ENCODE measurements at places on chromosomes 3 and 15.

DNA sequence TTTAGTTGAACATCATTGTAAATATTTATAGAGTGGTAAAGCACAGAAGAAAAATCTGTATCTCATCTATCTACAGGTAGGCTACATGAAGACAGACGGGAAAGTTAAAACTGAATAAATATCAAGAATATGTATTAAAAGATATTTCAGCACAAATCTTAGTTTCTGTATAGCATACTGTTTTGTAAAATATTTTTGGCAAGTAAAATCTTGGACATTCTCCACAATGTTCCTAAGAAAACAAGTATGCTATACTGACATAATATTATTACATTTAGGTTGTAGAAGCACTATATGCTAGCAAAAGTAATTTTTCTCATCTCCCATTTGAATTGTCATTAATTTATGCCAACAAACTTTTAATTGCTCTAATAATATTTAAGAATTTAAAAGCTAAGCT, 326.4 kb upstream of the ARL6 start:
- DNase-seq: no peak

DNA sequence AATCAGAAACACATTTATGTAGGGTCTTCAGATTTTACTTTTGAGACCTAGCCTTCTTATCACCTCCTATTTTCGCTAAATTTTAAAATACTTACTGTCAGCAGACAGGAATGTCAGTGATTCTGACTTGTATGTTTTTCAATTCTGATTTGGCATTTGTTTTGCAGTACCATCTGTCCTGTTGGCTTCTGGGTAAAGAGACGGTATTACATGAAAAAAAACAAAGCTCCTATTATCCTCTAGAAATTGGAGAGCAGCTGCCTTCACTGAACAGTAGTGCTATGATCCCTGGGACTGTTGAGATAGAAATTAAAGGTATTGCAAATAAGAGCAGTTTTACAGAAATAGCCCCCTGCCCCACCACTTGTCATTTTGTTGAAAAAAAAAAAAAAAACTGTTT, 8.4 kb downstream of the ARMC8 start:
- DNase-seq: no peak

DNA sequence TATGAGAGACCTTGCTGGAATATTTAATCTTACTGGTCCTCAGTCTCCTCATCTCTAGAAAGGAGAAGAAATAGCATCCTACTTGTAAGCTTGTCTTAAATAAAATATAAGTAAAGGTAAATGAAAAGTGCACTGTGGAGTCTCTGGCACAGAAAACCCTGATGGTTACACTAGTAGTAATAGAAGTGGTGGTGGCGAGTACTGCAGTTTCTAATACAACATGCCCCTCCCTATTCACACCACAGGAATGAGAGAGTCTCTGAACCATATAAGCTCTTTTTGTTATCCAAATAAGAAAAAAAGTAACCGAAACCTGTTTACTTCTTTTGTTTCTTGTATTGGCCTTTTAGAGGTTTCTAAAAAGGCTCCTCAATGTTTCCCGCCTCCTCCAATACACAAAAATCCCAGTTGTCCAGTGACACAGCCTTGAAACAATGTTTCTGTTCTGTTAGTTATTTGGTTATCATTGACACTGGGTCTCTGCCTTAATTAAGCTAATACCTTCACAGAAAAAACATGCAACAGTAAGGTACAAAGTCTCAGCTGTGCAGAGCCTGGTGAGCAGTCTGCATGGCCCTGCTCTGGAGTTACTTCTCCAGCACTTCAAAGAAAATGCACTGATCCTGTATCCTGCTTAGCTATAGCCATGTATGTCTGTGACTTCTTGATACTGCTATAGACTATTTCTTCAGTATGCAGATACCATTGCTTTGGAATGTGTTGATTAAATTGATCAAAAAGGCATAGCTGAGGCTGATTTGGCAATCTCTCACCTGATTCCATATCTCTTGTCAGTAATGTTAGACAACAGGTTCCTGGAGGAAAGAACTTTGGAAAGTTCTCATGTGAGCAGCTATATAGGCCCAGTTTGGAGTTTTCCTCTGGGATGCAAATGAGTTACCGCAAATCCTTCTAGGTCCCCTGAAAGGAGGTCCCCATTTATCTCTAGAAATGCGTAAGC, 315.6 kb upstream of the IL12A start:
- DNase-seq: no peak

DNA sequence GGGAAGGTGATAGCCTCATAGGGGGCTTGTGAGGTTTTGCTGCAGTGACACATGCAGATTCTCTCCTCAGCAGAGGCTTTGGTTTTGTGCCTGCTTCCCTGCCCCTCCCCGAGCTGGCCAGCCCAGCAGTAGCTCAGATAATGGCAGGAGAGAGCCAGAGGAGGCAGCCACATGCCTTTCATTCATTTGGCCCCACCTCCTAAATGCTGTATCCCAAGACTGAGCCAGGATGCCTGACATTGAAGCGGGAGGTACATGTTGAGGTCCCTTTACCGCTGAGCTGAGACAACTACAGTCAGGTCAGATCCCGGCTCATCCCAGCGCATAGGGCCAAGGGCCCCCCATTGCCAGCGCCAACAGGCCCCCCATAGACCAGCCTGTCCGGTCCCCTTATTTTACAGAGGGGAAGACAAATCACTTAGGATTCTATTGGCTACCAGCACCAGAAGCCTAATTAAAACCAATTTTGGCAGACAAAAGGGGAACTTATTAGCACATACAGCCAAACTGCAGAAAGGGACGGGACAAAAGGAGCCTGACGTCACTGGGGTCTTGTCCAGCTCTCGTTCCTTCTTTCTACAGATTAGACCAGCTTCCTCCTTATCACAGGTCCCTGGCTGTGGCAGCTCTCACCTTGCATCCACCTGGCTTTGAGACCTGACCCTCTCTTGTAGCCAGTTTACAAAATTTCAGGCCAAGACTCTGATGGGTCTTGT, 12.1 kb upstream of the POLG start:
- DNase-seq: no peak

GRCh38 chr3:47603332-47603731, 24.7 kb upstream of the CSPG5 start:
- DNase-seq: no peak

- DNase-seq: no peak
These were observed 68.1 kb downstream of the USF3 start for GRCh38 chr3:113628316-113628715.

DNA sequence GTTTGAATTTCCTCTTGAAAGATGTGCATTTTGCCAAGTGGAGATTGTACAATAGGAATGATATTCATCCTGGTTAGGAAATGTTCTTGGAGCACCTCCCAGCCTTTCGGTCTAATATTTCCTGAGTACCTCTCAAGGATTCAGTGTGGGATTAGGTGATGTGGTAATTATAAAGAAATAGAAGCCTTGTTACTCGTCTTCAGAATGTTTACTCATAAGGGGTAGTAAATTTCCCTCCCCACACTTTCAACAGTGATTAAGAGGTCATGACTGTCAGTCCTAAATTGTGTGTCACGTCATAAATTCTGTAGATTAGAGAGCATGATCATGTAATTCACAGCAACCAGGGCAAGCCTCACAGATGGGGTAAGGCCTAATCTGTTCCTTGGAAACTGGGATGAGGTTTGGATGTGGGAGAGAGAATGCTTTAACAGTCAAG, 633.1 kb upstream of the TBL1XR1 start:
- no peak for DNase-seq

- no peak for DNase-seq
These were observed 46.2 kb downstream of the NRG4 start for GRCh38 chr15:75966073-75966472.

GRCh38 chr3:30135190-30135589, 471.2 kb upstream of the TGFBR2 start:
- no peak for DNase-seq

- DNase-seq: no peak
These were observed 127.9 kb upstream of the STT3B start for GRCh38 chr3:31404871-31405270.

DNA sequence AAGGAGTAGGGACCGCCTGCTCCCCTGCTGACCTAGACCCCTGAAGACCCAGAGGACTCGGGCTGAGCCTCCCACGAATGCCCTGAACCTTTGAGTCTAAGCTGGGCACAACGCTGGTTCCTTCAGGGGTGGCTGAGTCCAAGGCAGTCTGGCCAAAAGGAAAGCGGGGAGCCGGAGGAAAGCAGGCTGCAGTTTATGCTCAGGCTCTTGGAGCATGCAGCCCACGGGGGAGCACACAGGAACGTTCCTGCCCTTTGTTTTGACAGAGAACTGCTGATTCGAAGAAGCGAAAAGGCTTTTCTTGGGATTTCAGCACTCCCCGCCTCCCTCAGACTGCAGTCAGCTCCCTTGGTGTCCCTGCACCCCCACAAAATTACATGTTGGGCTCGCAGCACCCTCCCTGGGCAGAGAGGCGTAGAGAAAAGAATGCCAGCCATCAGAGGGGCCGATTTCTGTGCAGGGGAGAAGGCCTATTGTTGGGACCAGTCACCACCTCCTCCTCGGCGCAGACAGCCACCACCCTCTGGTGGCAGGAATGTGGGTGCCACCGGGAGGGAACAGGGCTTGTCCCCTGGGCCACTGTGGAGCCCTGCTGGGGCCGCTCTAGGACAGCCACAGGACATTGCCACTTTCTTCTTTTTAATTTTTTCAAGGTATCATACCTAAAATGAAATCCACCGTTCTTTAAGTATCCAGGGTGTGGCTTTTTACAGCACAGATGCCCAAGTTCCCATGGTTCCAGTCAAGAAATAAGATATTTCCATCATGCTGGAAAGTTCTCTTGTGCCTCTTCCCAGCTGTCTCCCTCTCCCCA, 72.2 kb downstream of the SMAD6 start:
- DNase-seq: no peak

- no peak for DNase-seq
These were observed 43.3 kb upstream of the C2CD4B start for GRCh38 chr15:62208367-62208766.

DNA sequence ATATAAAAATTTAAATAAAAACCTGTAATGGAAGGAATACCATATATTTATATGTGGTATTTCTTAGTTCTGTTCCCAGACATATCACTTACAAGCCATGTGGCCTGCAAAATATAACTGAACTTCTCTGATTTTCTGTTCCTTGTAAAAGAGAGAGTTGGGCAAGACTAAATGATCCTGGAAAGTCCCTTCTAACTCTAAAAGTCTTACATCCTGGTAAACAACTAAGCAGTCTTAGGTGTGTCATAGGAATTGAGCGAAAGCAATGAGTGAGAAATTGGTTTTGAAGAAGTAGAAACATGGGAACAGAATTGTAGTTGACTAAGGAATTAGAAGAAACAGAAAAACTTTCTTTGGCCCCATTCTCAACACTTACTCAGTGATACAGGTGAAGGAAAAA, 25.3 kb upstream of the IL20RB start:
- no peak for DNase-seq

DNA sequence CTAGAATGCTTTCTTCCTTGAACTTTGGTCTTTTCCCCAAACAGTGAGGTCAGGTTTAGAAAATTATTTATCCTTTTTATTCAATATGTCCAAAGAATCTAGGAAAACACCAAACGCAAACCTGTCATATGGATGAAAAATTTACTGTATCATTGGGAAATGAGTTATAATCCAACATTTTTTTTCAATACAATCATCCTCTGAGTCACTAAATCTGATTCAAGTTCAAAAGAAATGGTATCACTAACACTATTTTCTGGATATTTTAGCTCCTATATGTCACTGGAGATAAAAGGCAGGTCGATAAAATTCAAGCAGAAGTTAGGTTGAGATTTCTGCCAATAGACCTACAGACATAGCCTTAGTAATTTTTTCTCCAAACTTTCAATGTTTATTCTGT, 591.6 kb upstream of the AGTR1 start:
- no peak for DNase-seq

DNA sequence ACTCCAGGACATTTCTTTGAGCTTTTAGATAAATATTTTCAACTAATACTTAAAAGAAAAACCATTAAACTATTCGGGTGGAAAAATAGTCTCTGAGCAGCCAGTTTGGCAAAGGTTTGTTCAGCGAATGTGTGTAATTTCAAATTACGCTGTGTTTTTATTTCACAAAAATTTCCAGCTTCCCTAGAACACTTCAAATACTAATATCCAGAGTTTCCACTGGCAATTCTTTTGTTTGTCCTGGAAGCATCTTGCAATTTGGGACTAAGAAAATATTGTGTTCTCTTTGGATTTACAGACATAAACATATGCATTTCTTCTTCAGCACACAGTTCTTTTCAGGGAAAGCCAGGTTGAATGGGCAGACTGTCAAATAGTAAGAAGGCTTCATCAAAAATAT, 61.9 kb downstream of the MDFIC2 start:
- no peak for DNase-seq

GRCh38 chr3:46898321-46899150, 21.0 kb downstream of the PTH1R start:
- no peak for DNase-seq

DNA sequence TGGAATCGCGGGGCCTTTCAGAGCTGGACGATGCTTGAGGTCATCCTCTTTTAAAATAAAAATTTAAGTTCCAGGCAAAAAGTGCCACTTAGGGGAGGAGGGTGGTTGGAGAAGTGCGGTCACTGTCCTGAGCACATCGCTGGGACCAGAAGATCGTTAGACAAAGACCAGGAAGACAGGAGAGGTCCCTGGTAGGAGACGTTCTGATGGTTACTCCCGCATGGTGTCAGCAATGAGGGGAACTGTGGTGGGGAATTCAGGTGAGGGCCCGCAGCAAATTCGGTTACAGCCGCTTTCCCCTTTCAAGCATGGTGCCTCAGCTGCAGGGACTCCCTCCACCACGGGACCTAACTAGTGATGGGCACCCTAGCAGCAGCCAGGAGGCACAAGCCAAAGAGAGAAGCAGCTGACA, 1.0 kb upstream of the ISY1 start:
- no peak for DNase-seq

DNA sequence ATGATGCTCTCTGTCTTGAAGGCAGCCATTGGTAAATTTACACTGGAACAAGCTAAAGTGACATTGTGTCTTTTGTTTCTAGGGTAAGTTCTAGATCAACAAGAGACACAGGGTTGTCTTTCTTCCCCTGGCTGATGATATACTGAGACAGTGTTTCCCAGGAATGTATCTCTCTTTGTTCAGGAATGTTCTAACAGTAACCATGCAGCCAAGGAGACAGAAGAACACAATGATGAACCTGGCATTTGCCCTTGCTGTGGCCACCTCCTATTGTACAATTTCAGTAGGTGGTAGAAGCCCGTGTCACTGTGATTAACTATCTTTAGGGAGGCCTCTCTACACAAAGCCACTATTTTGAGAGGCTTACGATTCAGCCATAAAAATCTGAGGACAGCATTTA, 130.7 kb downstream of the LRTM1 start:
- DNase-seq: no peak

DNA sequence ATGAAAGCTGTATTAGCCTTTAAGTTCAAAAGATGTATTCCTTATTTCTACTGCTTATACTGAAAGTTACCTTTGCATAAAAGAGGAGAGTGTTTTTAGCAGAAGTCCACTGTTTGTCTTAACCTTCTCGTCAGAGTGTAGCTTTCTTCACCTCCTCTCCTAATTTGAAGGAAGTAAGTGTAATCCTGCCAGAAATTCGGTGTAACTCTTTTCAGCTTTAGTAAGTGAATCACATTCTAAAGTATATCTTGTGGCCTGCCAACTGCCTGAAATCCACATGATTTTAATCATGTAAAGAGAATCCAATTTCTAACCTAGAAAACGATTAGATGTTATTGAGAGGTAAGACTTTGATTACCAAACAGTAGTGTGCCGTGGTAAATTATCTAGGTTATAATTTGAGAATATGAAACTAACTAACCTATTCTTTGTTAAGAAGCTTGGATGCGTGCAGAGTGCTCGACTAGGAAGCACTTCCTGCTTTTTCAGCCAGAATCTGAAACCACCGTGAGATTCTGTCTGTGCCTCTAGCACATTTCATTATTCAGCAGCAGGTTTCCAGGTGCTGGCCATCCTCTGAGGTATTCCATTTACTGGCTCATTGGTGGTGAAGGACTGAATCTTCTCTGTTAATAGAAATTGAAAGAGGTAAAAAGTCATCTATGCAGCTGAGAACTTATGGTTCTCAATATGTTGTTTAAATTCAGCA, 7.5 kb downstream of the GYG1 start:
- no peak for DNase-seq
